ENCODE measurements at places on chromosomes 2 and 18. TPM values are rescaled to one million over a fixed set of nuclear protein-coding genes. Genes with fewer than 3 reads are reported as not detected.

The MATN3 gene
- total RNA-seq, result 0.49 TPM

The PLCD4 gene
- total RNA-seq, result 1.3 TPM

The GCG gene
- total RNA-seq, result not detected

The LYG2 gene
- not detected for total RNA-seq

The TOGARAM2 gene
- not detected for total RNA-seq

The COL4A3 gene
- 3.1 TPM for total RNA-seq

The SCYGR4 gene
- total RNA-seq, result not detected

The GRHL1 gene
- total RNA-seq, result 0.16 TPM

The CTLA4 gene
- not detected for total RNA-seq

The RAX gene
- total RNA-seq, result not detected
